ENCODE measurements at places on chromosomes 13 and 19.

- no peak for DNase-seq
Measured at GRCh38 chr13:79309690-79310089, 96.4 kb downstream of the RBM26 start.

GRCh38 chr19:17107546-17108452 lies 32.2 kb downstream of the MYO9B start:
- DNase-seq: no peak

DNA sequence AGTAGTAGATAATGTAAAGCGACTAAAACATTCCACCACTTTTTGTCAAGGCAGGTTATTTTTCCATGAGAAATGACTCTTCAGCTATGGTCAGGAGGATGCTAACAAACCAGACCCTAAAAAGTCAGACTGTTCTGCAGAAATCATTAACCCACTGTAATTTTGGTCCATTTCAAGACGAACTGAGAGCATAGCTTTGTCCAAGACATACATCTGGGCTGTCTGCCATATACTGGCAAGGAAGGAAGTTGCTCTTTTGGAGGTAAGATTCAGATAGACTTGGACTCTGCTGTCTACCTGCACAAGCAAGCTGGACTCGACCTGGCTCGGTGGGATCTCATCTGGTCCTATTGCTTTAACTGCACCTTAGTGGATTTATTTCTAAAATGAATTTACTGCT lies 207.8 kb downstream of the POSTN start:
- no peak for DNase-seq

GRCh38 chr19:17687141-17687856 lies 855 bp downstream of the UNC13A start:
- DNase-seq: no peak

GRCh38 chr13:113500530-113501265 lies 10.2 kb upstream of the DCUN1D2 start:
- no peak for DNase-seq

- DNase-seq: no peak
Measured at GRCh38 chr19:1287354-1288225, 1.9 kb downstream of the EFNA2 start.

DNA sequence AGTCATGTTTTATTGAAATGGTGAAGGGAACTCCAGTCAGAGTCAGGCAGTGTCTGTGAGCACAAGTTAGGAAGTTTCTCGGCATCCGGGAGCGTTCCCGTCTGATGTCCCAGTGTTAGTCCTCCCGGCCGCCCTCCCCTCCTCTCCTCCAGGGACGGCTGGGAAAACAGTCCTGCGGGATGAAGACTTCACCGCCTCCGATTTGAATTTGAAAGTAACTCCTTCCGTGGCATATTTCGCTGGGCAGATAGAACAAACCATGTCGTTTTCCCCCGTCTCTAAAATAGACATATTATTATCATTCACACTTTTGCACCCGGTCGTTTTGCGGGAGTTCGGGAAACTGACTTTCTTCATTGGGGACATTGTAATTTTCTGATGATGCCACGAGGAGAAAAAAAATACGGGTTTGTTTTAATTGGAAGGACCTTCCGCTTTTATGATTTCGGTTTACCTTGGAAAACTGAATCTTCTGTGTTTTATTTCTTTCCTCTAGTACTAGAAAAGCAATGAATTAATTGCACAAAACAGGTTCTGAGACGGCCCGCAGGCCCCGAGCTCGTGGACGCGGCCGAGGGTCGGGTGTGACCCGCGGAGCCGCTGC lies 76.6 kb downstream of the ZIC5 start:
- no peak for DNase-seq

- DNase-seq: no peak
Measured at GRCh38 chr19:19321141-19321577, 530 bp downstream of the MAU2 start.

DNA sequence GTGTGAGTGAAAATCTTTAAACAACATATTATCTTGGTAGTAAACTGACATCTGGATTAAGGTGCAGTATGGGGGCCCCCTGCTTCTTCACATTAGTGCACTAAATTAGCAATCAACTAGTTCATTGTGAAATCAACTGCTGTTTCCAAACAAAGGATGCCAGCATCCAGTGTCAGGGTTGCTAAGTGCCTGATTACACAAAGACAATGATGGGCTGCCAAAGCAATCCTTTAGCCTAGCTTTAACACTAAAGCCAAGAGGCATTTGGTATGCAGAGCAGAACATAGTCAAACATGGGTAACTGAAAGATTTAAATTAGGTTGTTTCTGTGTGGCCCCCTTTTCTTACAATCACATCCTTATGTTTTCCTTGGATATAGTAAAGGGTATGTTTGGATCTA lies 543.1 kb upstream of the SLITRK5 start:
- no peak for DNase-seq

DNA sequence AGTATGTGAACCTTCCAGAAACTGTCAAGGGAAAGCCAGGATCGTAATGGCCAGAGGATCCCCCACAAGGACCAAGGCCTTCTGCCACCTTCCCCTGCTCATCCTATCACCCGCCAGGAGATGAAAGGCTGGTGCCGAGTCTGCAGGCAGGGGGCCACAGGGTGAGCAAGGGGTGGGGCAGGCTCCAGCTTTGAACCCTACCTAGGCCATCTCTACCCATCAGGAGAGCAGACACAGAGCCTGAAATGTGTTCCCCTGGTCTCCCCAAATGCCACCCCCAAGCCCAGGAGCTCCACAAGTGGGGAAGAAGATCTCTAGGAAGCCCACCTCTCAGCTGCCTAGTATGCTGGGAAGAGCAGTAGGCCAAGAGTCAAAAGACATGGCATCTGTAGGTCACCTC lies 95.1 kb downstream of the KCTD15 start:
- no peak for DNase-seq

GRCh38 chr19:35027851-35028599 lies 2.2 kb upstream of the SCN1B start:
- DNase-seq: no peak

GRCh38 chr13:111122631-111123030 lies 7.5 kb downstream of the ARHGEF7 start:
- DNase-seq: no peak

- no peak for DNase-seq
Measured at GRCh38 chr13:94630858-94631257, 29.2 kb downstream of the GPR180 start.

GRCh38 chr13:101627556-101627943 lies 175.1 kb downstream of the ITGBL1 start:
- DNase-seq: no peak

GRCh38 chr13:79709471-79709870 lies 228.5 kb downstream of the NDFIP2 start:
- DNase-seq: no peak

DNA sequence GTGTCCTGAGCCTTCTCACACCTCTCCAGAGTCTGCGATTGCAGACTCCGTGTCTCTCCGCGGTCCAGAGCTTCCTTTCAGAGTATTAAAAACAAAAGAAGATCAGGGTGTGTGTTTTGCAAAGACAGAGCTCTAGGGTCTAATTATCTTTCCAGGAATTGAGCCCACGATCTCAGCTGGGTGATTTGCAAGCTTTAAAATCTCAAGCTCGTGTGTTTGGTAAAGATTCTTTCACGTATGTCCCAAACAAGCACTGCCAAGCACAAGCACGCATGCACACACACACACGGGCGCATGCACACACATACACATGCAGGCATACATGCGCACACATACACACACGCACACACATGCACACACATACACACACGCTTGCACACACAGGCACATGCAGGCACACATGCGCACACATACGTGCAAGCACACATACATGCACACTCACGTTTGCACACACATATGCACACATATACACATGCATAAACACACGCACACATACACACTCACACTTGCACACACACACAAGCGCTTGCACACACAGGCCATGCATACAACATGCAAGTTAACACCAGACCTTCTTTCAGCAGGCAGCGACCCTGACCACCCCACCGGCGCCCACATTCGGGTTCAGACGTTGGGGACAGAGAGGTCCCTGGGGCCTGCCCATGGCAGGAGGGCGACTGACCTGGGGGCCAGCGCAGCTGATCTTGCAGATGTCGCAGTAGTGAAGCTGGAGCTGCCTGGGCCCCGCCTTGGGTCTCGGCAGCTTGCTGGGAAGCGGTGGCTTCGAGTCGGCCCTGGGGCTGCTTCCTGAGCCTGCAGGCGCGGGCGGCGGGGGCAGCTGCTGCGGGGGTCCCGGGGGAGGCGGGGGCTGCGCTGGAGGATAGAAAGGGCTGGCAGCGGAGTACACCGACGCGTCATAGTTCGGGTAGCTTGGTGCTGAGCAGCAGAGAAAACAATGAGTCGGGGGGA lies 37.9 kb downstream of the ZFR2 start:
- no peak for DNase-seq

DNA sequence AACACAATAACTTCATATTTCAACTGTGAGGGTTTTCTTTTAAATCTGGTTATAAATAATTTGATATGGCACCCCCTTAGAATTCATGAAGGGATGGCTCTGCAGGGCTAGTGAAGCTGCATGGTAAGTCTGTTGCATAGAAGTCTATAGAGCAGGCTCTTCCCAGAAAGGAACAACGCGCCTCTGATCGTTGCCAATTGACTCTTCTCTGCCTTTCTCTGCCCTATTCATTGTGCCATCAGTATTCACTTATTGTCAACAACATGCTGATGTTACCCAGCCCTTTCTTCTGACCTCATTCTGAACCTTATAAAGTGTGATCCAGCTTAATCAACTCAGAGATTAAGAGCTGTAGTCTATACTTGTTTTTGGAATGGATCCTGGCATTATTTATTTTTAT lies 16.3 kb upstream of the DCT start:
- DNase-seq: no peak

- DNase-seq: no peak
Measured at GRCh38 chr19:4539169-4539692, 605 bp downstream of the LRG1 start.

- no peak for DNase-seq
Measured at GRCh38 chr19:3450796-3451411, 29.4 kb downstream of the SMIM24 start.

- no peak for DNase-seq
Measured at GRCh38 chr13:71030784-71031183, 836.2 kb downstream of the DACH1 start.

DNA sequence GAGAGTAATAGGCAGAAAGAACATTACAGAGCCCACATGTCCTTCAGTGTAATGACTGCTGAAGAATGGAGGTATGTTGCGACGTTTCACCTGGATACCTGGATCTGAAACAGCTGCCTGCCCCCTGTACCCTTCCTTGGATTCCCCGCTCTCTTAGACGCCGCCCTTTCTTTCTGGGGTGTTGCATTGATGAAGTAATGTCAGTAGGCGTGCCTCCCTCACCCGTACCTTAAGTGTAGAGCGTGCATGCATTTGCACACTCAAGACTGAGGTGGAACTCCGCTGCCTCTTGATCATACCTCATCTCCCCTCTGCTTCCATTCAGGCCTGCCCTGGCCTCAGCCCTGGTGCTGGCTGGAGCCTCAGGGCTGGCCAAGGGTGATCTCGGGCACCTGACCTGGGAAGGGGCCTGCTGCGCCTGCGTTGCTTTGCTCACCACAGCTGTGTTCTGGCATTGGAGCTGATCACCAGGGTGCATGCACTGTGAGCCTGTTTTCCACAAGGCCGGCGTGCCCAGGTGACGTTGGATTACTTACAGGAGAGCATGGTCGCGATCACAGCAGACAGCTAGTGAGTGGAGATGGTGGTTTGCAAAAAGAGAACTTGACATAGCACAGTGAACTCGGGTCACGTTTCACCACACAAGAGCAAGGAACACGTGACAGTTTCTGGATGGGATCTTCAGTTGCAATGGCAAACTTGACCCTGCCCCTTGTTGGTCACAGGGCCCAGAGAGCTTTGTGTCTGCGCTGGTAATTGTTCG lies 99.0 kb downstream of the ARHGEF7 start:
- DNase-seq: no peak

- DNase-seq: no peak
Measured at GRCh38 chr13:71291842-71292146, 575.2 kb downstream of the DACH1 start.

DNA sequence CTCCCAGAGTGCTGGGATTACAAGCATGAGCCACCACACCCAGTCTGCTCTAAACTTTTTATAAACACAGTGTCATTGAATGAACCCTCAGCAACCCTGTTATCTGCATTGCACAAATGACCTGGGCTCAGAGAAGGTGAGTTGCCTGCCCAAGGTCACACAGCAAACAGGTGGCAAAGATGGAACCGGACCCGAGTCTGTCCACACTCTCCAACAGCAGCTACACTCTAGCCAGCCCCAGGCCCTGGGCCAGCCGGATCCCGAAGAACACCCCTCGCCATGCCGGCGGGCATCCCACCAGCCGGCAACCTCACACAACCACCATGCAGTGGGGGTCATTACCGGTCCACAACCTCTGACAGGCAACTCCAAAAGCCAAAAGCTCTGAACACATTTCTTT lies 14.5 kb downstream of the ERCC2 start:
- no peak for DNase-seq

GRCh38 chr13:45242070-45242469 lies 41.2 kb upstream of the KCTD4 start:
- peak; percentile 17 for DNase-seq

DNA sequence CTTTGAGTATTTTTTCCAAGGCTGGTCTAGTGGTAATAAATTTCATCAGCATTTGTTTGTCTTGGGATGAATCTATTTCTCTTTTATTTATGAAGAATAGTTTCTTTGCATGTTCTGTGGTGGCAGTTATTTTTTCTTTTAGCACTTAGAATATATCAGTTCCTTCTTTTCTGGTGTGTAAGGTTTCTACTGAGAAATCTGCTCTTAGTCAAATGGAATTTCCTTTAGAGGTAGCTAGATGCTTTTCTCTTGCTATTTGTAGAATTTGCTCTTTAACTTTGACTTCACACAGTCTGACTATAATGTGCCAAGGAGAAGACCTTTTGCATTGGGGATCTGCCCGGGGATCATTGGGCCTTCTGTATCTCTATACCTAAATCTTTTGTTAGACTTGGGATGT lies 4.1 kb upstream of the SIGLEC6 start:
- DNase-seq: no peak

DNA sequence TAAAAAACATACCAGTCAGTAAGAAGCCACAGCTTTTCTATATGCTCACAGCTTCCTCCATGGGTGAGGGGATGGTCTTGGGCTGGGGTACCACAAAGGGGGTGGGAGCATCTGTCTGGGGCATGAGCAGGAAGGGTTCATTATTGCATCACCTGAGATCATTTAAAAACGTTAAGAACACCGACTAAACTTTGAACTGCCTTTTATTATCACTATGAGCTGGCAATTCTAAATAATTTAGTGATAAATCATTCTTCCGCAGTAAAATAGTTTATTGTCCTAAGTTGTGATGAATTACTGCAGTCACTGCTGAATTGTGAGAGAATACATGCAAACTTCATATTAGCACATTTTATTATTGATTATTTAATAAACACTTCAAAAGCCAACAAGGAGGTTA lies 71.6 kb downstream of the KL start:
- no peak for DNase-seq

- DNase-seq: no peak
Measured at GRCh38 chr19:50412419-50412818, 6.3 kb upstream of the SPIB start.

GRCh38 chr13:64488731-64489130 lies 2741.4 kb downstream of the PCDH9 start:
- no peak for DNase-seq

GRCh38 chr19:44745341-44745831 lies 3.1 kb upstream of the BCL3 start:
- no peak for DNase-seq
